Amniotic stem cell (primary cell): ENCODE measurements at places on chromosomes 1 and 21.

GRCh38 chr1:208002672-208003071 is 91.7 kb upstream of the CD34 start:
- DNase-seq = no peak

DNA sequence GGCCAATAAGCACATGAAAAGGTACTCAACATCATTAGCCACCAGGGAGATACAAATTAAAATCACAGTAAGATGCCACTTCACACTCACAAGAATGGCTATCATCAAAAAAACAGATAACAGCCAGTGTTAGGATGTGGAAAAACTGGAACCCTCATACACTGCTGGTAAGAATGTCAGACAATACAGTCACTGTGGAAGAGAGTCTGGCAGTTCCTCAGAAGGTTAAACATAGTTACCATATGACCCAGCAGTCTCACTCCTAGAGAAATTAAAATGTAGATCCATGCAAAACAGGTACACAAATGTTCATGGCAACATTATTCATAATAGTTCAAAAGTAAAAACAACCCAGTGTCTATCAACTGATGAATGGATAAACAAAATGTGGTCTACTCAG is 33.3 kb downstream of the LDLRAD1 start:
- DNase-seq = no peak

GRCh38 chr1:152141971-152142584 is 16.9 kb downstream of the RPTN start:
- DNase-seq = peak; percentile 31

DNA sequence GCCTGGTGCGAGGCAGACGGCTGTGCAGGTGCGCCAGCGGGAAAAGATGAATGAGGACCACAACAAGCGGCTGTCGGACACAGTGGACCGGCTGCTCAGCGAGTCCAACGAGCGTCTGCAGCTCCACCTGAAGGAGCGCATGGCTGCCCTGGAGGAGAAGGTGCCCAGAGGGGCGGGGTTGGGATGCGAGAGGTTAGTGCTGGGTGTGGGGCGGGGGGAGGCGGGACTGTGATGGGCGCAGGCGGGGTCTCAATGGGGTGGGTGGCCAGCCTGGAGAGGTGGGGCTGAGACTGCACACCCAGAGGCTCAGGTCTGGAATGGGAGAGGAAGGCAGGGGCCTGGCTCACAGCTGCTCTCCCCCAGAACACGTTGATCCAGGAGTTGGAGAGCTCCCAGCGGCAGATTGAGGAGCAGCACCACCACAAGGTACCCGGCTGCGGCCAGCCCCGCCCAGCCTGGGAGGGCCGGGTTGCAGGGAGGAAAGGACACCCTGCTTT is 22.3 kb downstream of the PPFIA4 start:
- no peak for DNase-seq

GRCh38 chr1:19330449-19331135 is 18.5 kb downstream of the SLC66A1 start:
- no peak for DNase-seq

DNA sequence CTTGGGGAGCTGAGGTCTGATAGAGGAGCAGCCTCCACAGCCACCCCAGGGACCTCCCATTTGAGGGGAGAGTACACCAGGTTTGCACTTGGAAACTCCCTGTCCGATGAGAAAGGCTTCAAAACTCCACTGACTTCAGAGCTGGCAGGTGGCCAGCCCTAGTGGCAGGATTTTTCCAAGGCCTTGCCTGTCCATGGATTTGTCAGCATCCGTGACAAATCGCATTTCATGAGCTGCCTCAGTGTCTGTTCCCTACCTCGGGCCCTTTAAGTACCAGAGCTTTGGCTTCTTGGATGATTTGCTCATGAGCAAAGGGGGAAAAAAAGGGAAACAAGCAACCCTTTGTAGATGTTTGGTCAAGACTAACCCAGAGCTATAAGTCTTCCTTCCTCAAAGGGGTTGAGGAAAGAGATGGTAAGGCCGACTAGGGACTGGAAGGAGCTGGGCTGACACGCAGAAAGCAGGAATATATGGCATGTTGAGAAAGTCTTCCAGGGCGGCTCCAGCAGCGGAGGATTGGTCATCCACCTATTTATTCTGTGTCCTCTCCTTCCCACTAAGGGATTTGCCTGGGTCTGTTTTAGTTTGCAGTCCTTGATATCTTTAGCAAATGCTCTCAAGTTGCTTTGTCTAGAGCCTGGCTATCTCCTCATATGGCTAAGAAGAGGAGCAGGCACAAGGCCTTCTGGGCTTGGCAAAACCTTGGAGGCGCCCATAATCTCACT is 2.7 kb upstream of the HSPG2 start:
- peak; percentile 94 for DNase-seq

GRCh38 chr21:42063571-42064521 is 7.3 kb upstream of the UMODL1 start:
- no peak for DNase-seq

GRCh38 chr1:210598135-210598652 is 269.5 kb downstream of the HHAT start:
- DNase-seq = peak; percentile 85

DNA sequence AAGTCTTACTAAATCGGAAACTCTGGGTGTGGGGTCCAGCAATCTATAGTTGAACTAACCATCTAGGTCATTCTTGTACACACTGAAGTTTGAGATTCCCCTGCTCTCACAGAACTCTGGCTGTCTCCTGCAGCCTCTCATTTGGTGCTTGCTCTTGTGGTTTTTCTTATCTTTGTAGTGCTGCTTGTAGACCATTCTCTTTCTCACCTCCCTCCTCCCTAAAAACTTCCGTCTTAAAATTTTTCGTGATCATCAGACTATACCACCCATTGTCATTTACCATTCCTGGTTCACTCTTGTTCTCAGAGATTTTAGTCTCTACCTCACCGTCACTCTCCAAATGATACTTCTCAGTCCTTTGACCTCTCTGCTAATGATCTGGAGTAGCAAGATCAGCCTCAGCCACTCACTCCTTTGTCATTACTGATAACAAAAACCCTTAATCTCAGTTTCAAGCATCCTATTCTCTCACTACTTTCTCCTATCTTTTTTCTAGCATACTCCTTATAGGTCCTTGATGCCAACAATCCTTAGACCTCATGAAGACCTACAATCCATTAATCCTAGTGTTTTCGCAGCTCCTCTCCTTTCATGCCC is 13.0 kb upstream of the EPHX4 start:
- DNase-seq = no peak

GRCh38 chr1:202276920-202277319 is 64.8 kb downstream of the UBE2T start:
- DNase-seq = no peak
